Occipital lobe (tissue), 3 donors: ENCODE measurements at places on chromosomes 12 and 14. TPM values are rescaled to one million over a fixed set of nuclear protein-coding genes. Genes with fewer than 3 reads are reported as not detected.

Gene HCAR3
- 0.16 TPM for total RNA-seq

Gene GPR84
- total RNA-seq = 0.16 TPM

Gene RERG
- total RNA-seq = 2.2 TPM

Gene MGAT4C
- 56.9 TPM for total RNA-seq

Gene PLCZ1
- not detected for total RNA-seq

Gene CD163
- 1.4 TPM for total RNA-seq

Gene RNU4-1
- under 0.01 TPM for total RNA-seq

Gene ENDOU
- not detected for total RNA-seq

Gene GDF3
- not detected for total RNA-seq

Gene DPPA3
- total RNA-seq = not detected

Gene UNC79
- total RNA-seq = 51.9 TPM

Gene BLOC1S1
- 46.0 TPM for total RNA-seq

Gene PTPRO
- 157 TPM for total RNA-seq

Gene TMEM253
- not detected for total RNA-seq

Gene SLCO1C1
- 32.9 TPM for total RNA-seq

Gene NUBPL
- 17.0 TPM for total RNA-seq

Gene CISTR
- not detected for total RNA-seq

Gene KCNC2
- total RNA-seq = 21.1 TPM

Gene FOXG1
- total RNA-seq = 75.5 TPM

Gene CD4
- 2.3 TPM for total RNA-seq

Gene CGRRF1
- 18.9 TPM for total RNA-seq

Gene RAD9B
- total RNA-seq = 0.94 TPM

Gene MMP14
- 8.3 TPM for total RNA-seq

Gene SMCO2
- total RNA-seq = 0.78 TPM

Gene FBLN5
- total RNA-seq = 4.1 TPM

Gene HOXC4
- total RNA-seq = not detected

Gene RAPGEF3
- 9.0 TPM for total RNA-seq

Gene KRT73
- total RNA-seq = not detected

Gene COX8C
- not detected for total RNA-seq

Gene ASCL1
- 21.1 TPM for total RNA-seq

Gene ITGB7
- total RNA-seq = not detected

Gene TAS2R31
- 25.0 TPM for total RNA-seq

Gene DDX51
- total RNA-seq = 7.6 TPM

Gene MAP3K9
- 19.3 TPM for total RNA-seq

Gene RNASE3
- total RNA-seq = not detected

Gene TAS2R14
- 11.4 TPM for total RNA-seq
